Central memory CD8-positive, alpha-beta T cell (primary cell): ENCODE measurements at places on chromosomes 7 and 10.

DNA sequence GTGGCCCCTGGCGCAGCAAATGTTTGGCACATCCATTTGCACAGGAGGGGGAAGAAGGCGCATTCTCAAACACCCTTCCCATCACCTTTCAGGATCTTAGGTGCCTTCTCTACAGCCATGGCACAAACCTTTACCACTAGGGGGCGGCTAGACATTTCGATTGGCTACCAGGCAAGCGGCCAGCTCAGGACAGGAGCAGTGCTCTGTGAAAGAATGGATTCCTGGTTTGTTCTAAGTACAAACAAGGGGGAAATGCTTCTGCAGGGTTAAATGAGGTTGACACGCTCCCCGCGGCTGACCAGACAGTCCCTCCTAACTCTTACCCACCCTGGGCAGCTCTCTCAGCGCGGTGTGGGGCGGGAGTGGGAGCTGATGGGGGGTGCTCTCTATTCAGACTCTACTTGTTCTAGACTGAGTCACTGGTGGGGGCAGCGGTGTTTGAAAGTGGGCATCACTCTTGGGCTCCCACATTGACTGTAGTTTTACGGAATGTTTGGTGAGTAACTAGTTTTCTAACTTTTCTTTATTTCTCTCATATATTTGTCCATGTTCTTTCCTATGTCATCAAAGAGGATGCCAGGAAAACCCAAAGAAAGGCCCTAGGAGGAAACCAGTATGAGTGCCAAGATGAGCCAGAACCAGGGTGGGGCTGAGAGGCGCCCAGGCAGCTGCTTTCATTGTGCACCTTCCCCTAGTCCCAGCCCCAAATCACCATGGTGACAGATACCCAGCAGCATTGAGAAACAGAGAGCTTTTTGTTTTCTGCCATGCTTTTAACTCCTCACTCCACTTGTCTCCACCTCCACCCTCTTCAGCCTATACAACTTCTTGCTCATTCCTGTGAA lies 61.4 kb upstream of the GPR158 start:
- no peak for DNase-seq

DNA sequence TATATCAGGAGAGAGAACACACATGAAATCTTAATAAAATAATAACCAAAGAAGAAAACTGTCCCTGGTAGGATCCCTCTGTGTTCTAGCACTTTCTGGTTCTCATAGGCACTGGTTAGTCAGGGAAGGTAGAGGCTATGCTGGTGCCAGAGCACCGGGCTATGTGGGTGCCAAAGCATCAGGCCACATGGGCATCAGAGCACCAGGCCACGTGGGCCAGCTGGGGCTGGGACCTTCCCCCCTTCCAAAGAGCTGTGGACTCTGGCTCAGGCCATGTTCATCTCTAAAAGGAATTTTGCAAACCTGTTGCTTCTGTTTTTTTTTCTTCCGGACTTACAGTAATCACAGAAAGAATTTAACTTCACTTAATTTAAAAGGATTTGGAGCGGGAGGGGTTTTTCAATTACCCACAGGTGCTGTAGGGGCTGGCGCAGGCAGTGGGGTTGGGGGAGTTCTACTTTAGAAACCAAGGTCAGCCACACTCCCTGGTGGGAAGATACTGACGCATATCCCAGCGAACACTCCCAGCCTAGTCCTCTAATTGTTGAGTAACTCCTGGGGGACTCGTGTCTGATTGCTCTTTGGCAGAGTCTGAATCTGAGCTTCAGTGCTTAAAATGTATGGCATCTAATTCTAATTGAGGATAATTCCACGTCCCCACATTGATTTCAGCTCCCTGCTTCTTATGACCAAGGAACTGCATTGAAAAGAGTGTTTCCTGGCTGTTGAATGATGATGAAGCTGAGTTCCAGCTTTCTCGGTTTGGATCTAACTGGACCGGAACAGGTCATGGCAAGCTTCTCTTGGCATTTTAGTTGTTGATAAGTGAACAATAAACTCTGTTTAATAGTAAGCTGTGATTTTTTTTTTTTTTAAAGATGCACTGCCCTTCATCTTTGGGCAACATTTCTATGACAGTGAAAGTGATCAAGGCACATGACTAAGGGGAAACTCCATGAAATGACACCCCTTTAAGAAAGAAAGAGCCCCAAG lies 110.7 kb upstream of the FZD8 start:
- no peak for DNase-seq

DNA sequence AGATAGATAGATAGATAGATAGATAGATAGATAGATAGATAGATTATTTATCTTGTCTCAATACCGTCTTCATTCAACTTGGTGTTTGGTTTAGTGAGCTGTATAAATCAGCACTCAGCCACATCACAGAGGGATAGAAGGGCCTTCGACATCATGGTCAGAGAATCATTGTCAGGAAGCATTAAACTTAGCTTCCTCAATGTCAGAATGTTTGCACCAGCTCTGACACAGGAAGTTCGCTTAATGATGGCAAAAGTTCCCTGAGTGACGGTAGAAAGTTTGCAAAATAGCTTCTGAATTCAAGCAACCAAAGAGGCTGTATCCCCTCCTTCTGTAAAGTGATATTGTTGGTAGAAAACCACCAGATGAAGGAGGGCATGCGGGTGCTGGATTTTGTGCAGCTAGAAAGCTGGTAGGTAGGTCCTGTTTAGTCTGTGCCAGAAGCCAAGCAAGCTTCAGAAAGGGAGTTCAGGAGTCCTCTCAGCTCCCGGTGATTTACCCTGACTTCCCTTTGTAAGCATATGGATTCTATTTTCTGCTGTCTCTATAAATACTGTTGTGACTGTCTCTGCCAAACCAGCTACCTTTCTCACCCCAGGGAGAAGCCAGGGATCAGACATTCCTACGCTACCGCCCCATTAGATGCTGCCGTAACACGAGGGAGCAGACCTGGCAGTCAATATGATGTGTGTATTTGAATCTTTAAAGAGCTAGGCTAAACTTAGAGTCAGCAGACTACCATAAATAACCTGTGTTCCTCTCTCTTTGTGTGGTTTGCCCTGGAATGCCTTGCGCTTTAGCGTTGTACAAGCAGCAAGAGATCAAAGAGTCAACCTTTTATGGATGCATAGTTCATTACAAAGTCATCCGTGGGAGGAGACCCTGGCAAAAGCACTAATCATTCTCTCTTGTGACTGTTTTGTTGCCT lies 200.5 kb upstream of the KIAA1217 start:
- no peak for DNase-seq

DNA sequence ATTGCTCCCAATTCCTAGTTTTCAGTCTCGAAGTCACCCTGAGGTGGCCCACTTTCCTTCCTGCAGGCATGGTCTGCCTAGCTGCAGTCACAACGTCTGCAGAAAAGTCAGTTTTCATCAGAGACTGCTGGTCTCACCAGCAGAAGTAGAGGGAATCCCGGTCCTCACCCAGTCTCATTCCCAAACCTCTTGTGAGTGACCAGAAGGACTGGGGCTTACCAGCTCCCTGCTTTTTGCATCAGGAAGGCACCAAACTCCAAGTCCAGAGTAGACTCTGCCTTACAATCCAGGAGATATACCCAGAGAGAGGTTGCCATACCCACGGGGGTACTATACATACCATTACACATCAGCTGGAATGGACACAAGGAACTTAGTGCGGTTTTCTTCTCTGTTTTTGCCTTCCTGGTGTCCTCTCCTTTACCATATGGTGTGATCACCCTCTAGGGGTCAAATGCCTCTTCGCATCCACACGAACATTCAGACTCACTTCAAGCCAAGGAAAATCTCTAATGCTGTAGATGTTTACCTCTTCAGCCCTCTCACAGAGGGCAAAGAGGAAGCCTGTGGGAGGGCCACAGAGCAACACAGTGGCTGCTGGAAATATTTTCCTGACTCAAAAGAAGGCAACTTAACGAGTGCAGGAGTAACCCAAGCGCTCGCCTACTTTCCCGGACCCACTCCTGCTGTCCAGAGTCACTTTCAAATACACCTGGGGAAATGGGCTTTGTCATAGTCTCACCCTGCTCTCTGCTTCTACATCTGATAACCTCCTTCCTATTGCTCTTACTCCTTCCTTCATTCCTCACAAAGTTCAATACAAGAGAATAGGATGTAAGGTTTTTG lies 220.9 kb downstream of the C7orf25 start:
- DNase-seq: no peak

- DNase-seq: no peak
Measured at GRCh38 chr7:131151034-131151433, 176.6 kb upstream of the MKLN1 start.

GRCh38 chr10:51698473-51699063 lies 827 bp downstream of the CSTF2T start:
- no peak for DNase-seq

- no peak for DNase-seq
Measured at GRCh38 chr10:96153070-96153469, 23.0 kb downstream of the ZNF518A start.

DNA sequence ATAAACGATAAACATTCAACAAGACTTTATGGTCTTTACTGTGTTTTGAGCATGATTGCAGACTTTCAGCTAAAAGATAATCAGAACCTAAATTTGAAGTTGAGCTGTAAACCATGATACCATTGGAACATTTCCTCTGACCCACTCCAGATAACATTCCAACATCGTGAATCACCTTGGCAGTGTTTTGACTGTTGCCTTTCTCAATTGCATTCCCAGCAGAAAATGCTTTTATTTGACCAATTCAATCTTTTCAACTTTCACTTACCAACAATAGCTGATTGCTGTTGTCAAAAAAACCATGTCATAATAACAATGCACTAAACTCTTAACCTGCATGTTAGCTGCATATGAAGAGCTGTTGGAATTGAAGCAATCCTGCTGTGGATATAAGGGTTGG lies 165.5 kb downstream of the MDFIC start:
- DNase-seq: no peak

DNA sequence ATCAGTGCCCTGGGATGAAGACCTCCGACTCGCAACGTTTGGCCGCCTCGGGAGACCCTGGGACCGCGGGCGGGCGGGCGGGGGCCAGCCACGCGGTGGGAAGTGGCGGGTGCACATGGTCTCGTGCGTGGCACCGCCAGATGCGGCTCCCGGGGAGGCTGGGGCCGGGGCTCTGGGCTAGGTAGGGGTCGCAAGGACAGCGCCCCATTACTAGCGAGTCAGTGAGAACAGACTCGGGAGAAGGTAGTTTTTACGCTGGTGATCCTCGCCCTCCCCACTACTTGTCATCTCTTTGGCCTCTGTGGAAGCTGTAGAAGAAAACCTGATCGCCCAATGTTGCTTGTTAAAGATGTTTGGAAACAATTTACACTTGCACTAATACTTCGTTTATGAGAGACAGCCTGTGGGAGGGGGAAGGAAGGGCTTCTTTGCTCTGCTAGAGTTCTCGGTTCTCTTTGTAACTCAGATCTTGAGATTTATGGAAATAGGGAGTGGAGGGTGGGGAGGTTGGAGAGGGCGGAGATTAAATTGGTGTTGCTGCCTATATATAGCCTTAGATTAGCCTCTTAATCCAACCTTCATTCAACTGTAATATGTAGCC lies 591 bp downstream of the BZW2 start:
- DNase-seq: no peak

- DNase-seq: no peak
Measured at GRCh38 chr10:84416245-84416555, 87.8 kb downstream of the CCSER2 start.

- peak; percentile 42 for DNase-seq
Measured at GRCh38 chr10:102645741-102646609, 1.7 kb downstream of the TRIM8 start.

DNA sequence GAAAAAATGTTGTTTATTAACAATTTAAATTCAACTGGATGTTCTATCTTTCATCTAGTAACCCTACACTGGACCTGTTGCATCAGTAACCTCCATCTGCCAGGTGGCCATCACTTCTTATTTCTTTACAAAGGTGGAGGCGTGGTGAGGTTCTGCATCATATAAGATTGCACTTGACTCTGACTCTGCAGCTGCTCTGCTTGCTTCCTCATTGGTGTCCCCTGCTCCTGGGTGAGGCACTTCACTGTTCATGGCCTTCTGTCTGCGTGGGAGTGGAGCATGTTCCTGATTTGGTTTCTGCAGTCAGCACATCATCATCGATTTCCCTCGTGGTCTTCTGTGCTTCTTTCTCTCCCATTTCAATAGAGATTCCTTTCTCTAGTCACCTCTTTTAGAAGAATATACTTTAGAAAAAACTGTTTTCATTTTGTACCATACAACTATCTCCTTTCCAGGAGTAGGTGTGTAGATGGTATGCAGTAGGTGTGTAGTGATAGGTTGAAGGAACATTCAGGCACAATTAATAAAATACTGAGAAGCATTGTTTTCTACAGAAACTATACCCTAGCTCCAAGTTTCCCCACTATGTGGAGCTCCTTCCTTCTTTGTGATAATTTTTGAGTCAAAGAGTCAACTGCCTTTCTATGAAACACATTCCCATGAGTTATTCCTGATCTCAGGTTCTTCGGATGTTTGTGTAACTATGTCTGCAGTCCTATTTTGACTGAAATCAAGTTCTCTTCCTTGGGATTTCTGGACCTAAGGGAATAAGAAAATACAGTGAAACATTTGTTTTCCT lies 231.7 kb upstream of the CNTNAP2 start:
- no peak for DNase-seq
